Right lung (tissue), 10 donors: ENCODE measurements at places on chromosomes 2 and 18. TPM values are rescaled to one million over a fixed set of nuclear protein-coding genes. Genes with fewer than 3 reads are reported as not detected.

TMEM185B gene
- polyA plus RNA-seq = 24.4 TPM

PCARE gene
- polyA plus RNA-seq = 0.04 TPM

CTNNA2 gene
- 0.15 TPM for polyA plus RNA-seq

LOXHD1 gene
- polyA plus RNA-seq = 1.8 TPM

ASPRV1 gene
- polyA plus RNA-seq = 4.0 TPM

EMILIN1 gene
- 140 TPM for polyA plus RNA-seq

KIDINS220 gene
- 96.4 TPM for polyA plus RNA-seq

DTNA gene
- 12.4 TPM for polyA plus RNA-seq
